ENCODE measurements at places on chromosomes 5 and 9.
A peak's percentile ranks its signal among the peaks of the same experiment; 100 is the strongest.

DNA sequence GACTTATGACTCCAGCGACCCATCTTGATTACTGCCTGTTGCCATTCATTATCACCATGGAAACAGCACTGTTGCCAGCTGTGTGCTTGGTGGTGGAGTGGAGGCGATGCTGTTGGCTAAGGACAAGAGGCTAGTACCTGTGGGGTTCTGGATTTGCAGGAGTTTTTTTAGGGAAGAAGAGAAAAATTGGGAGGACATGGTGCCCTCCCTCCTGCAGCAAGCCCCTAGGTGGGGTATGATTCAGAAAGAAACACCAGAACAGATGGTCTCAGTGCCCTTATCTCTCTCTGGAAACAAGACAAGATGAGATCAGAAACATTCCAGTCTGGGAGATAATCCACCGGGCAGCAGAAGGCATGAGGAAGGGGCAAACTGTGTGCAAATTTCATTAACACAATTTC is 87.8 kb upstream of the TLR4 start:
- no peak for DNase-seq

- DNase-seq, result no peak
These were observed 258.5 kb downstream of the AGTPBP1 start for GRCh38 chr9:85483208-85483607.

DNA sequence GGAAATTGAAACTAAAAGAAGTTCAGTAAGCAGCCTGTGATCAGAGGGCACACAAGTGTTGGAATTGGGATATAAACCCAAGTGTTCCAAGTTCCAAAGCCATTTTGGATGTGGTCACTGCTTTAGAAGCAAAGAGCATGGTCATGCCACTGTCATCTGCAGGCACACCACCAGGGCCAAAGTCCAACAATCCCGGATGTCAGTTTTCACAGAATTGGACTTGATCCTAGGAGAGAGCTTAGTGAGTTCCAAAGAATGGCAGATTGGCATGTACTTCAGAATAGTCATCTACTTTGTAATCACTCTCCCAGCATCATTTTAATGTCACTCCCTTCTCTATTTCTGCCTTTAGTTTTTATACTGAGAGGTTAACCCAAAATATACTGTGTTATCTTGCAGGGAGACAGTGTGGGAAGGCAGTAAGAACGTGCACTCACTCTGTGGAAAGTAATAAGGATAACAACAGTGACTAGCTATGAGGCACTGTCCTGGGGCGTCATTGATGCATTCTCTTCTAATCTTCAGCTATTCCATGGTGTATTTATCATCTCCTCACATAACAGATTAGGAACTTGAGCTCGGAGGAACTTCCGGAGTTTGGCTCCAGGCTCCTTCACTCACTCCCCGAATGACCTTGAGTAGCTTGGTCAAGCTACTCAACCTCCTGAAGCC is 388.0 kb downstream of the ACTL7B start:
- DNase-seq, result no peak

- no peak for DNase-seq
These were observed 221.7 kb downstream of the ZNF608 start for GRCh38 chr5:124524552-124525232.

GRCh38 chr5:42828671-42829070 is 17.0 kb upstream of the SELENOP start:
- DNase-seq, result no peak

DNA sequence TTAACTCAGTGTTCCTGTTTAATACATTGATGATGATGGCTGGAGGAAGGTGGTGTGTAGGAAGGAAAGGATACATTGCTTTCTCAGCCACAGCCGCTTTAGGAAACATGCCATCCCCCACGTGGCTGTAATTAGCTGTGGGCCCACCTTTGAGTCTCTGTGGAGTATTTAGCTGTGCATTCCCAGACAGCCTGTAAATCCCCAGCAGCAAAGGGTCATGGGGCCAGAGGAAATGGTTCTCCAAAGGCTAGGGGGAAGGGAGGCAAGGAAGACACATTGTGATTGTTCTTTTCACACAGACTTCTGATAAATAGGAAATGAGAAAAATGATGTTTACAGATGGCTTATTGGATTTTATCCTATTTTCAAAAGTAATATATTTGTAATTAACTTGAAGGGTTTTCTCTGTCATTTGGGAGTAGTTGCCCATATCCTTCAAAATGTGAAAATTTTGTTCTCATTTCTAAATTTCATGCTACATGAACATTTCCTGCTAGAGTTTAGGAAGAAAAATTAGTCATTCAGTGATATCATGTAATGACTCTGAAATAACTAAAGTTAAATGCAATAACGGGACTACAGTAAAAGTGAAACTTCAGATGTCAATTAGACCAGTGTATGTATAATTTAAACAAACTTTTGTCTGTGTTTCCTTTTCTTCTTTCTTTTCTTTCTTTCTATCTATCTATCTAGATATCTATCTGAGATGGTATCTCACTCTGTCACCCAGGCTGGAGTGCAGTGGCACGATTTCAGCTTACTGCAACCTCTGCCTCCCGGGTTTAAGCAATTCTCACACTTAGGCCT is 24.3 kb upstream of the F2R start:
- DNase-seq, result no peak

- no peak for DNase-seq
These were observed 157.8 kb upstream of the FTMT start for GRCh38 chr5:121693864-121694263.

DNA sequence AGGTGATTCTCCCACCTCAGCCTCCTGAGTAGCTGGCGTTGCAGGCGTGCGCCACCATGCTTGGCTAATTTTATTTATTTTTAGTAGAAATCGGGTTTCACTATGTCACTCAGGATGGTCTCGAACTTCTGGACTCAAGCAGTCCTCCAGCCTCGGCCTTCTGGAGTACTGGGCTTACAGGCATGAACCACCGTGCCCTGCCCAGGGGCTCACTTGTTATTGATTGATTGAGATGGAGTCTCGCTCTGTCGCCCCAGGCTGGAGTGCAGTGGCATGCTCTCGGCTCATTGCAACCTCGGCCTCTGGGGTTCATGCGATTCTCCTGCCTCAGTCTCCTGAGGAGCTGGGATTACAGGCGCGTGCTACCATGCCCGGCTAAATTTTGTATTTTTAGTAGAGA is 1.6 kb downstream of the HSPA4 start:
- no peak for DNase-seq

- no peak for DNase-seq
These were observed 22.1 kb downstream of the LCP2 start for GRCh38 chr5:170275376-170275994.

DNA sequence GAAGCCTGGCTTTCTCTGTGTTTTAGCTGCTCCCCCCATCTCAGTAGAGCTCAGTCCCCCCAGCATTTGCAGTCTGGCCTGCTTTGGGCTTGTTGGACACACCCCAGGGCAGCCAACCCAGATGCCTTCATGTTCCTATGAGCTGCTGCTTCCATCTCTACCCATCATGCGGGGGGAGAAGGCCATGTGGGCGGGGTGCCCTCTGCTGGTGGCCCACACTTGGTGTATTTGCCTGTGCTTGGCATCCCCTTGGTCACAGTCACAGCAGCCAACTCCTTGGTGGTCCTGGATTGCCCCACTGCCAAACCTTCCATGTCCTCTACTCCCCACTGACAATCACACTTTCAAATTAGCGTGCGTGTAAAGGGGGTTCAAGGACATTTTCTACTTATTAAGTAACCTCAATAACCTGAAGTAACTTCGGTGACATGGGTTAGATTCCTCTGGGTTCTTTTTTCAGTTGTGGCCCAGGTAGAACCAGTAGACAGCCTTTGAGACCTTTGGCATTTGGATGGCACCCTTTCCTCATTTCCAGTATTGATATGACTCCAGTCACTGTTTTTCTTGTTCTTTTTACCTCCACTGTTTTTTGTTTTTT is 42.8 kb downstream of the SNX30 start:
- DNase-seq, result peak; percentile 75

DNA sequence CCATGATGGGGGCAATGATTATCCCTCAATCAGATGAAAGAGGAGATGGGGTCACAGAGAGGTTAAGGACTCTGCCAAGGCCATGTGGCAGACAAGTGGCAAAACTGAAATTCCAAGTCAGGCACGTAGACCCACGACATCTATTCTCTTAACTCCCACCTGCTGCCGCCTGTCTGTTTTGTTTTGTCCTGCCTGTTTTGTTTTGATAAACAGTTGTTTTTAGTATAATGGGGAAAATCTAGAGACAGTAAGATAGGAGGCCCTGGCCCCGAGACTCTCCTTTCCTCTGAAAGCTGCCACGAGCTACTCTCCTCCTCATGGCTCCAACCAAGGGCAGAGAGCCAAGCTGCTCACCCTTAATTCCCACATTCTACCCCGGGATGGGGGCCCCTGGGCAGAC is 4.9 kb downstream of the FSTL4 start:
- DNase-seq, result no peak

DNA sequence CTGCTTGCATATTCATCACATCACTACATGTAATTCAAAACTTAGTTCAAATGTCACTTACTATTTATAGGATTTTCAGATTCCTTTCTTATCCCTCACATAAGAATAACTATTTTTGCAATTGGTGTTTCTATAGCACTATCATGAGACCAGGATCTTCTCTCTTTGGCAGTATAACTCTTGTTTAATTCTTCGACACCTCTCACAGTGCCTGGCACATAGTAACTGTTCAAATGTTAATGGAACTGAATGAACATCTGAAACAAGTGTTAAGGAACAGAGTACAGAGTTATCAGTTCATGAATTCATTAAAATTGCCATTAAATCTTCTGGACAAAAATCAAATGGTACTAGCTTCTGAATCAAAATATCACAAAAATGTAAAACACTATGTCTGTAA is 40.0 kb downstream of the FBXL17 start:
- no peak for DNase-seq

DNA sequence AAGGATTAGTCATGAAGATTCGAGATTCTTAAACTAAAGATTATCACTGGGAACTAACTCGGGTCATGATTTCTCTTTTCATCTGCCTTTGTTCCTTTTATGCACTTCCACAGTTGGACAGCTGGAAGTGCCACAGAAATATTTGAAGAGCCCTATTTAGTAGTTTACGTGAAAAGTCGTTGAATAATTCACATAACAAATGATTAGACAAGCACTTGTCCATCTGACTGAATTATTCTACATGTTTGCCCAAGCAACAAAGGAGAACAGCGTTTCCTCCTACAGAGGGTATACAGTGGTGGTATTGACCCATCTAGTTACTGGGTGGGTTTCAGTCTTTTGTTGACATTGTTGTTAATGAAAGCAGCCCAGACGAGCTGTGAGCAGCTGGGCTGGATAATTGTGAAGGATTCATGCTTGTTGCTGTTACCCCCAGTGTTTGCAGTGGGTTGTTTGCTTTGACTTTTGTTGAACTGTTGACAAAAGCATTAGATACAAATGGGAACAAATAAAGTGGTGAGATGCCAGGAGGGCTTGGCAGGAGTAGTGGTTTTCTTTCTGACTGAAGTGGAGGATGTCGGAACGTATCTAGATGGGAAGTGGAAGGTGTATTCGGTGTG is 96.2 kb downstream of the TLE4 start:
- DNase-seq, result no peak

GRCh38 chr9:136340356-136341041 is 13.2 kb downstream of the GPSM1 start:
- no peak for DNase-seq

DNA sequence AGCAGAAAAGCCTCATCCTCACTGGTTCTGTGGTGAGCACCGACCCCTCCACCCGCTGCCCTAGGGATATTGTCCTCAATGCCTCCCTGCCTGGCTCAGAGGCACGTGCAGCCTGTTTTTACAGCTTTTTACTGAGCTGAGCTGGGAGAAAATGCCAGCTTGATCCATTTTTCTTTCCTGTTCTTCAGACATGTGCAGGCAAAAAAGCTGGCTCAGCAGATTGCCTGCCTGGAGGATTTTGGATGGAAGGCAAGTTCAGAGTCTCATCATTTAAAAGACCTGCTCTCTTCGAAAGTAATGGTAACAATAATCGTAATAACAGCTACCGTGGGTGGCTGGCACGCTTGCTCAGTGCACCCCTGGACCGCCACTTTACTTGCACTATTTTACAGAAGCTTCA is 135.0 kb upstream of the SMIM23 start:
- no peak for DNase-seq

GRCh38 chr9:112755016-112755427 is 4.5 kb downstream of the SNX30 start:
- no peak for DNase-seq

DNA sequence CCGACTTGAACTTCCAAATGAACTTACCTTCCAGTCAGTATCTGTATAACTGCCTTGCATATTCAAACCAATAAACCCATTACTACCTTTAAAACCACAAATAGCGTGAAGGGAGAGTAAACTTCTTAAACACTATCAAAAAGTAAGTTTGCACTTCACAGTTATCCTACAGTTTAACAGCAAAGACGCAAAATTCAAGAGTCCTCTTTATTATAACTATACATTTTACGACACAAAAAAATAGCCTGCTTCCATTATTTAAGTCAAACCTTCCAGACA is 1.8 kb downstream of the PTBP3 start:
- DNase-seq, result no peak

GRCh38 chr5:10106806-10107205 is 142.9 kb downstream of the ATPSCKMT start:
- no peak for DNase-seq

GRCh38 chr9:119044806-119045205 is 324.4 kb downstream of the BRINP1 start:
- no peak for DNase-seq

DNA sequence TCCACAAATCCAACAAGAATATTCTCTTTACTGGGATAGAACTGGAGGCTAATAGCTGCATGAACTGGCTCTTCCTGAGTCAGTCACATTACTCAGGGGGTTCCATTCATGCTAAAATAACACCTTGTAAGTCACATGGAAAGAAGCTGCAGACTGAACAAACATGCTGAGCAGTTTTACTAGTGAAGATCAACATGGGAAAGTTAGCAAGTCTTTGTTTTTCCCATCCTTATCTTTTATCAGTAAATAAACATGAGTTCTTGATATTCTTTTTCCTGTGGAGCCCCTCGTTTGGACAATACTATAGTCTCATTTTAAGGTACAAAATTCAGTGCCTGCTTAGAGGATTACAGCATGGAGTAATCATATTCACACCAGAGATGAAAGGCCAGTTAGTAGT is 43.7 kb upstream of the TEK start:
- no peak for DNase-seq

- DNase-seq, result no peak
These were observed 11.7 kb downstream of the DNM1 start for GRCh38 chr9:128214571-128215490.

DNA sequence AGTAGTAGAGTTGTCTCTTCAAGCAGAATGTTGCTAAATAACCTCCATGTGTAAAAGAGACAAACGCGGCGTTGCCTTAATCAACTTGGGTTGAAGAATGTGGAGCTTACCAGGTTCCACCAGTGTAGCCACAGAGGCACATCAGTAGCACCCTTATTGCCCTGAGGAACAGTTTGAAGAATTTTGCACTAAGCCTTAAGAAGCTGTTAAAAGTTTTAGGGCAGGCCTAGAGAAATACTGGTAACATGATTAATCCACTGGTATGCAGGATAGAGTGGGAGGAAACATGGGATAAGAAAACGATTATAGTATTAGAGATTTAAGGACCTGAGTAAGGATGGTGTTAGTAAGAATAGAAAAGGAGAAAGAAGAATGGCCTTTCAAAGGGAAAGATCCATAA is 100.6 kb downstream of the ZCCHC7 start:
- no peak for DNase-seq

- DNase-seq, result no peak
These were observed 133.7 kb upstream of the FBXL17 start for GRCh38 chr5:108515517-108516105.

GRCh38 chr5:131649161-131649560 is 14.1 kb upstream of the RAPGEF6 start:
- no peak for DNase-seq

Data from sciatic nerve (tissue), 2 donors.